ENCODE measurements at places on chromosomes 4 and X. TPM values are rescaled to one million over a fixed set of nuclear protein-coding genes. Genes with fewer than 3 reads are reported as not detected.

CCDC110 gene
- not detected for total RNA-seq

VCX3A gene
- total RNA-seq: 112 TPM

SLIT2 gene
- total RNA-seq: 2.9 TPM

ANXA10 gene
- total RNA-seq: 0.50 TPM

MGARP gene
- total RNA-seq: 0.11 TPM

PCDH18 gene
- 1.6 TPM for total RNA-seq

ADH1B gene
- total RNA-seq: not detected

RAB9B gene
- total RNA-seq: 0.34 TPM

CYBB gene
- total RNA-seq: not detected

PITX2 gene
- 4.8 TPM for total RNA-seq

WNK3 gene
- total RNA-seq: 0.64 TPM

CT45A2 gene
- not detected for total RNA-seq

TTC29 gene
- 0.16 TPM for total RNA-seq

GABRG1 gene
- 0.72 TPM for total RNA-seq

NUP62CL gene
- total RNA-seq: not detected

CENPC gene
- total RNA-seq: 11.5 TPM

SH3RF1 gene
- total RNA-seq: 9.4 TPM

C4orf36 gene
- not detected for total RNA-seq

HCCS gene
- total RNA-seq: 40.0 TPM

DNAAF6 gene
- not detected for total RNA-seq

SSX4B gene
- 0.53 TPM for total RNA-seq

GLRA3 gene
- not detected for total RNA-seq

KIAA0232 gene
- total RNA-seq: 11.7 TPM

IL15 gene
- 1.5 TPM for total RNA-seq

SPATA4 gene
- total RNA-seq: 0.05 TPM

TMEM47 gene
- total RNA-seq: 6.8 TPM

LNX1 gene
- 3.4 TPM for total RNA-seq

SMIM10 gene
- total RNA-seq: not detected

Data from A375 (cell line).